A673 (cell line): ENCODE measurements at places on chromosomes 16 and 17. TPM values are rescaled to one million over a fixed set of nuclear protein-coding genes. Genes with fewer than 3 reads are reported as not detected.
A peak's percentile ranks its signal among the peaks of the same experiment; 100 is the strongest.

GRCh38 chr17:57114085-57114673 lies 29.1 kb downstream of the AKAP1 start:
- DNase-seq, result peak; percentile 62

- DNase-seq, result peak; percentile 19
Measured at GRCh38 chr17:39001703-39002637, 34.8 kb upstream of the FBXO47 start.

Gene JPH3
- 1.4 and 1.9 TPM in 2 replicates for total RNA-seq

Gene KRT33B
- not detected in 2 replicates for total RNA-seq

GRCh38 chr17:31251105-31251969 lies 45.7 kb downstream of the OMG start:
- DNase-seq, result peak; percentile 2

- no peak for DNase-seq
Measured at GRCh38 chr17:15289285-15290183, 24.4 kb upstream of the PMP22 start.

Gene GSG1L
- total RNA-seq, result 0.26 TPM in 1 of 2 replicates, not detected in the other

Gene FSCN2
- total RNA-seq, result 0.26 and 0.31 TPM in 2 replicates

Gene NLRP1
- 5.2 and 6.7 TPM in 2 replicates for total RNA-seq

DNA sequence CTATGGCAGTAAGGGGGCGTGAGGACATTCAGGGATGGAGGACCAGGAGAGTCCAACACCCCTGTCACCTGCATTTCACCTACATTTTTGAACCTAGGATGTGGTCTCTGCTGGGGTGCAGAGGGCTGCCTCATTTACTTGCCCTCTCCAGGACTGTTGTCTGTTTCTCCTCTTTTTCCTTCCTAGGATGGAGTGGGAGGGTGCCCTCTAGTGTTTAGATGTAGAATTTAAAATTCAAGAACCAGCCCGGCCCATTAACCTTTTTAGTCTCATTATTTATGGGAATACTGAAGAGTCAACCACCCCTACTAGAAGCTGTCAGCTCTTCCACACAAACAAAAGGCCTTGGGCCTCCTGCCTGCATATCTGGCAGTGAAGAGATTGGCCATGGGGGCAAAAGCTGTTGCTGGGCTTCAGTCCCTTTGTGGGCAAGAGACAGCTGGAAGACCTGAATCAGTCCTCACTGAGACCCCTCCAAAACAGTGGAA lies 2.5 kb upstream of the STARD3 start:
- DNase-seq, result peak; percentile 50

Gene SLC38A8
- not detected in 2 replicates for total RNA-seq

GRCh38 chr17:43006639-43007551 lies at the start of gene IFI35:
Gene IFI35 (plus strand): TSS chr17:43006784. CDS start chr17:43006948, 164 bp downstream.
- DNase-seq, result peak; percentile 70

DNA sequence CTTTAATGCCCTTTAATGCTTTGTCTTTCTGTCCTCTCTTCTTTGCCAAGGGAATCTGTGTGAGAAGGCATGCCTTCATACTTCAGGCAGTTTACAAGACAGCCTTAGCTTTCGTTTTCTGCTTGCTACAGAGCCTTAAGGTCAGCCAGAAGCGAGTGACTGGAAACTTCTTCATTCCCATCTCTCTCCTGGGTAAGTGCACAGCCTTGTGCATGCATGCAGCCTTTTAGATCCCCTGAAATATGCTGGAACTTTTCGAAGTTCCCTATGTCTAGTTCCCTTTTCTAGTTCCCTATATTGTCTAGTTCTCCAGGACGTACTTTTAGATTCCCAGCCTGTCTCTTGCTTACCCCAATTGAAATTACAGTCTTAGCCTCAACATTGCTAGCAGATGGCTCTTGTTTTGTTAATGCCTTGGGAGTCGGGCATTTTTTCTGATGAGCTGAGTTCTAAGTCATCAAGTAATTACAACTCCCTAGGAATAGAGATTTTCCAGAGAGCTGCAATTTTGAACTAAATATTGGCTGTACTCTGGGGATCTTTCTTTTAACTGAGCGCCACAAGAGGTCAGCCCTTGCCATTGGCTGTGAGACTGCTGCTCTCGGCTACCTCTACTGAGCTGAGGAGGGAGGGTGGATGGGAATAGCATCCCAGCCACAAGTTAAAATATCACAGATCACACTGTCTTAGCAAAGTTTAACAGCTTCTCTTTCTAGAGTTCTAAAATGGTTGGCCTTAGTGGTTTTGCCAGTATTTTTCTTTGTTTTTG lies 22.7 kb upstream of the PPM1D start:
- DNase-seq, result no peak

Gene SP6
- 0.15 and 0.66 TPM in 2 replicates for total RNA-seq

- DNase-seq, result no peak
Measured at GRCh38 chr17:1960545-1960912, 64.6 kb downstream of the RTN4RL1 start.

GRCh38 chr17:79870540-79870939 lies 31.3 kb upstream of the CBX4 start:
- DNase-seq, result no peak

DNA sequence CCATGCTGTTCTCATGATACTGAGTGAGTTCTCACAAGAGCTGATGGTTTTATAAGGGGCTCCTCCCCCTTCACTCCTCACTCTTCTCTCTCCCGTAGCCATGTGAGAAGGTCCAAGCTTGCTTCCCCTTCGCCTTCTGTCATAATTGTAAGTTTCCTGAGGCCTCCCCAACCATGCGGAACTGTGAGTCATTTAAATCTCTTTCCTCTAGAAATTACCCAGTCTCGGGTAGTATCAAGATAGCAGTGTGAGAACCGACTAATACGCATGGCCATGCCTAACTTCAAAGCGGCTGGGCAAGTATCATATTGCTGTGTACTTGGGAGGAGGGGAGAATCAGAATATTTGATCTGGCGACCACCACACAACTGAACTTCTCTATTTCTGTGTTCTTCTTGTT lies 88.3 kb downstream of the PRKCB start:
- DNase-seq, result peak; percentile 57

GRCh38 chr17:45751466-45751865 lies 32.7 kb upstream of the CRHR1 start:
- no peak for DNase-seq

Gene PRR15L
- total RNA-seq, result not detected in 2 replicates

Gene SMIM5
- 0.22 TPM in 1 of 2 replicates, not detected in the other for total RNA-seq

Gene MT1E
- 21.6 and 50.6 TPM in 2 replicates for total RNA-seq

Gene CTRB2
- not detected in 2 replicates for total RNA-seq

Gene FOXN1
- not detected in 2 replicates for total RNA-seq

Gene REXO5
- total RNA-seq, result 9.1 TPM in 2 replicates

- no peak for DNase-seq
Measured at GRCh38 chr16:70809392-70810060, 8.6 kb upstream of the VAC14 start.

GRCh38 chr17:39647256-39647655 lies 10.3 kb downstream of the STARD3 start:
- no peak for DNase-seq

- DNase-seq, result peak; percentile 77
Measured at GRCh38 chr17:73228748-73229236, 32.9 kb downstream of the CPSF4L start.
